ENCODE measurements at places on chromosomes 16 and 17.
A peak's percentile ranks its signal among the peaks of the same experiment; 100 is the strongest.

DNA sequence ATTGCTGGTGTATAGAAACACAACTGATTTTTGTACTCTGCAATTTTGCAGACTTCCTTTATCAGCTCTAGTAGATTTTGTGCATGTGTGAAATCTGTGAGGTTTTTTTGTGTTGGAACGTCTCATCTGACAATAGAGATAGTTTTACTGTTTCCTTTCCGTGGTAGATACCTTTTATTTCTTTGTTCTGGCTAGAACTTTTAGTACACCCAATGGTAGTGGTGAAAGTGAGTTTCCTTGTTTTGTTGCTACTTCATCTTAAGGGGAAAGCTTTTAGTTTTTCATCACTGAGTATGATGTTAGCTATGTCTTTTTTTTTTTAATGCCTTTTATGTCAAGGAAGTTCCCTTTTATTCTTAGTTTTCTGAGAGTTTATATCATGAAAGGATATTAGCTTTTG is 118.1 kb downstream of the OR1D5 start:
- no peak for DNase-seq

DNA sequence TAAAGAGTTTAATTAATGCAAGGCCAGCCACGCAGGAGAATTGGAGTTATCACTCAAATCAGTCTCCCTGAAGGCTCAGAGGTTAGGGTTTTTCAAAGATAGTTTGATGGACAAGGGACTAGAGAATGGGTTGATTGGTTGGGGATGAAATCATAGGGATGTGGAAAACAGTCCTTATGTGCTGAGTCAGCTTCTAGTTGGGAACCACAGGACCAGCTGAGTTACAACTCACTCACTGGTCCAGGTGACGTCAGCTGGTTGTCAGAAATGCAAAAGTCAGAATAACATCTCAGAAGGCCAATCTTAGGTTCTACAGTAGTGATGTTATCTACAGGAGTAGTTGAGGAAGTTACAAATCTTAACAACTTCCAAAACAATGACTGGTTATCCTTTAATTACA is 47.6 kb downstream of the CPD start:
- DNase-seq, result no peak

DNA sequence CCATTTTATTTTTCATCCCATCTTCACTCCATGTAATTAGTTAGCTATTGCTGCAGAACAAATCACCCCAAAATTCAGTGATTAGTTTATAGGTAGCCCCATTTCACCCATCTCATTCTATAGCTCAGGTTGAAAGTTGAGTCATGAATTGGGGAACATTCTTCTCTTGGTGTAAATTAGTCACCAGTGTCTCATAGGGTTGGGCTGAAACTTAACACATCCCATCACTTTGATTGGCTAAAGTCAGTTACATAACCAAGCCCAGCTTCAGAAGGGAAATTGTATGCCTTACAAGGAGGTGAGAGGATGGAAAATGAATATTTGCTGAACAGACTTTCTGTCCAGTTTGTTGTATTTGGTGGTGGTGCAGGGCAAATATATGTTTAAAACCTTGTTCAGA is 477.5 kb downstream of the WWOX start:
- DNase-seq, result no peak

- no peak for DNase-seq
These were observed 3.0 kb downstream of the CDH11 start for GRCh38 chr16:65118871-65119270.

- no peak for DNase-seq
These were observed 5.7 kb downstream of the MED13 start for GRCh38 chr17:62059414-62059813.

- peak; percentile 56 for DNase-seq
These were observed 674 bp downstream of the ZNF821 start for GRCh38 chr16:71883168-71883848.

DNA sequence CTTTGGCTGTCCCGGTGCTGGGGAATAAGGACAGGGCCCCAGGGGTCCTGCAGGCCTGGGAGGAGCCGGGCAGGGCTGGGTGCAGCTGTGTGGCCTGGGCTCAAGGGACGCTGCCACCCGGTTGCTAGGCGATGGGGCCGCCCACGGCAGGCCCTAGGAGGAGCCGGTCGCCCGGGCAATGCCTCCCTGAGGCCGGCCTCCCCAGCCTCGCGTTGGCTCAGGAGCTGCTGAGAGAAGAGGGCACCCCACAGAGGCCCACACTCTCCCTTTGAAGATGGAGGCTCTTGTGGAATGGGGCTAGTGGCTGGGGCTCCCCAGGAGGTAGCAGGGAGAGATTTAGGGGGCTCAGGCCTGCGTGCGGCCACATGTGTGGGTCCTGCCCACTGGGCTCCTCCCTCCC is at the start of gene CIBAR2:
Gene CIBAR2 (minus strand): TSS at position 109 of the 400 bp plus-strand sequence. CDS start 120 bp downstream, outside the sequence.
- DNase-seq, result no peak

DNA sequence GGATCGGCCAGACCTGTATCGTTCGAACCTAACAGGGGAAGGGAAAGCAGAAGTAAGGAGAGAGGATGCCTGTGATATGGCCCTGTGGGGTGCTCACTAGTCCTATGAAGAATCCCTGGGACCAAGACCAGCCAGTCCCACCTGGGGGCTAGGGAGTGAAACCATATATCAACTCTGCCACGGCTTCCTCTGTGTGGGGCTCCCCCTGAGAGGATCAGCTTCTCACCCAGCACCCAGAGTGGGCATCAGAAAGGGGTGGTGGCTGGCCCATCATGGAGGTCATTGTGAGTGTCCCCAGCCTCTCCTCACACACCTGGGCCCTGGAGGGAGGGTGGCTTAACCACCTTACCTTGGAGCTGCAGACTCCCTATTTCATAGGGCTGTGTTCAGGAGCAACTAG is 30.1 kb upstream of the SREBF1 start:
- no peak for DNase-seq

- no peak for DNase-seq
These were observed 137.5 kb downstream of the ANKFN1 start for GRCh38 chr17:56290802-56291118.
